Activated CD4-positive, alpha-beta T cell treated with anti-CD3 and anti-CD28 coated beads, Interleukin-2, amount 10 ng/mL, durations not matched to agents 7 days and 5 days (primary cell): ENCODE measurements at places on chromosomes 3 and 15. TPM values are rescaled to one million over a fixed set of nuclear protein-coding genes. Genes with fewer than 3 reads are reported as not detected.

DNA sequence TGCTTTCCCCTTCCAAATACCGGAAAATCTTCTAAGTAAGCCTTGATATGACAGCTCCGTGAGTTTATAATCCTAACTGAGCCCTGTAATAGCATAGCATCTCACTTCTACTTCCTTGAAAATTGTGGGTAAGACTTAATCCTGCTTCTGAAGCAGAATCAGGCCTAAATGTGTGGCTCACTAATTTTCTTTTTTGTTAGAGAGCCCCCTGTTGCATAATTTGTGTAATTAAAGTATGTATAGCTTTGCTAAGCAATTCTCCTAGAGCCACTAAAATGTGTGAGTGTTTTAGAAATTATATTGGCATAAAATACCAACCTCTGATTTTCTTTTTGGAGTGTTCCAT lies 304.4 kb downstream of the FGF12 start:
- DNase-seq = no peak

DNA sequence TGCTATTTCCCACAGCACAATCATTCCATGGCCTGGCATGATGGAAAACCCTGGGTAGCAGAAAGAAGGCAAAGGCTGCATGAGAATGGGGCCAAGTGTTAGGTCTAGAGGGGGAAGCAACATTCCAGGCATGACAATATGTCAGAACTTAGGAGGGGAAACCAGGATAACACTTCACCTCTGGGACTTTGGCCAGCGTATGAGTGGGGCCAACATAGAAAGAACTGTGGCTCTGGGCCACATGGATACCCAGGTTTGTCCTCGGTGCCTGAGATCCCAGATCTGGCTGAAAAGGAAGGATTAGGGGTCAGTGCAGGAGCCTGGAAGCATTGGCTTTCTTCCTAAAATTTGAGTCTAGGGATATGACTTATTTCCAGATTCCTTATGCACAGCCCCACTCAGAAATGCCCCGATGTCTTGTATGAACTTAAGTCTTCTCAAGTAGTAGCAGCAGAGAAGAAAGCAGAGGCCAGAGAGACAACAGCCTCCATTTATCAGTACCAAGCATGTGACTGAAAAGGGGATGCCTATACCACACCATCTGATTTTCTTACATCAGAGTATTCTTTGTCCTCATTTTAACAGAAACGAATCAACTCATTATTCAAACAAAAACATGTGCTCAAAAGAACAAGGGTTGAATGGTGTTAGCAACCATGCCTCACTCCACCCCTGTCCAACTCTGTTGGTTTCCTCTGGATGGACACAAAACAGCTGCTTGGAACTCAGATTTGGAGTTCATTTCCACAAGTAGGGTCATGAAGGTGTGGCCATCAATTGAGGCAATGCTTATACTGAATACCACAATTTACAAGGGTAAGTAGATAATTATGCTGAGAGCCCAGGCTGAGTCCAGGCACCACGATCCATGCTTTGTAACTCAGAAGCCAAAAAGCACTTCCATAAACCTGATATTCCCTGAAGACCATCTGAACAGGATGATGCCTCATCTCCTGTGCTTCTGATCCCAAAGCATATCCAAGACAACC lies 43.7 kb upstream of the NDUFB4 start:
- DNase-seq = no peak

DNA sequence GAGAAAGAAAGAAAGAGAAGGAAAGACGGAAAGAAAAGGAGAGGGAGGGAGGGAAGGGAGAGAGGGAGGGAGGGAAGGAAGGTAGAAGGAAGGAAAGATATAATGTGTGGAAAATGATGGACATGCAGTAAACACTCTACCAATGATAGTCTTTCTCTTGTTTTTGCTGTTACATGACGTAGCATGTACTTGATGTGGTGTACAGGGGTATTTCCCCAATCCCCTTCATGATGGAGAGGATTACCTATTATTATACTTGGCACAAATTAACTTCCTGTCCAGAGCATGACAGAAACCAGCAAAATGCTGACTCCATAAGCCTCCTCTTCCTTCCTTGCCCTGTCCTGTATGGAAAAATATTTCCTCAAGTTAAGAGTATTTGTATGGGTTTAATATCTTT lies 124.4 kb downstream of the B3GALNT1 start:
- DNase-seq = no peak

DNA sequence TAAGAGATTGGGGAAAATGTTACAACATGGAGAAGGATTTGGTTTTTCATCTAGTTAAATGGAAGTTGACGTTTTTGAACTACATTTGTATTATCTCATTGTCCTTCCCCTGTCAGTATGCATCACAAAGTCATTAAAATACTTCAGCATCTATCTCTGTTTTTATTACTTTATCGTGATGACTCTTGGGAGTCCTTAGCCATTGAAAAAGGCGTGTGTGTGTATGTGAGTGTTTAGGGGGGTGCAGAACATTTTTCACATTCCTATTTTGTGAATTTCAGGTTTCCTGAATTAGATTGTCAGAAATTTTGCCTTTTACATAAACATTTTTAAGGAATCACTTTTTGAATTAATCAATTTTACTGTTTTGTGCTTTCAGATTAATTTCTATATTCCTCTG lies 360.6 kb upstream of the SGO1 start:
- DNase-seq = no peak

The ZPLD1 gene
- total RNA-seq = not detected

The CNTN3 gene
- not detected for total RNA-seq

DNA sequence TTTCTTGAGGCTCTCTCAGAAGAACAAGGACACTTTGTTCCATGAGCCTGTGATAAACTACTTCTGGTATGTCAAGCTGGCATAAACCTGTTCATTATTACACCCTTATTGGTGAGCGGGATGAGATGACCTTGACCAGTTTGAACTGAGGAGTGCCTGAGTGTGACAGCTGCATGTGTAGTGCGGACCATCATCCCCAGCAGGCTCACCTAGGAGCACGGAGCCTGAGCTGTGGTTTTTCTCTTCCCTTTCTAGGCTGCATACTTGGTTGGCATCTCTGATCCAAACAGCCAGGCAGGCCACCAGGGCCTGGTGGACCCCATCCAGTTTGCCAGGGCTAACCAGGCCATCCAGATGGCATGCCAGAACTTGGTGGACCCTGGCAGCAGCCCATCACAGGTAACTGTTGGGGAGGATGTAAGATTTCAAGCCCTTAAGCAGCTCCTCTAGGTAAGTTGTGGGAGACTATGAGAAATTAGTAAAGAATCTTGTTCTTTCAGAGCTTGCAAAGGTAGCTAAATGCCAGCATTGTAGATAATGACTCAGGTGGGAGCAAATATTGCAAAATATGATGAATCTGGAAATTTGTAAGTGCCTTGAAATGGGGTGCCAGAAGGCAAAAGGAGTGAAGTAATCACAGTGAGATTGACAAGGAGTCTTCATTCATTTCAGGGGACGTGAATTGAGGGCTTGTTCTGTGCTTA lies 288.9 kb upstream of the TPM1 start:
- DNase-seq = no peak

DNA sequence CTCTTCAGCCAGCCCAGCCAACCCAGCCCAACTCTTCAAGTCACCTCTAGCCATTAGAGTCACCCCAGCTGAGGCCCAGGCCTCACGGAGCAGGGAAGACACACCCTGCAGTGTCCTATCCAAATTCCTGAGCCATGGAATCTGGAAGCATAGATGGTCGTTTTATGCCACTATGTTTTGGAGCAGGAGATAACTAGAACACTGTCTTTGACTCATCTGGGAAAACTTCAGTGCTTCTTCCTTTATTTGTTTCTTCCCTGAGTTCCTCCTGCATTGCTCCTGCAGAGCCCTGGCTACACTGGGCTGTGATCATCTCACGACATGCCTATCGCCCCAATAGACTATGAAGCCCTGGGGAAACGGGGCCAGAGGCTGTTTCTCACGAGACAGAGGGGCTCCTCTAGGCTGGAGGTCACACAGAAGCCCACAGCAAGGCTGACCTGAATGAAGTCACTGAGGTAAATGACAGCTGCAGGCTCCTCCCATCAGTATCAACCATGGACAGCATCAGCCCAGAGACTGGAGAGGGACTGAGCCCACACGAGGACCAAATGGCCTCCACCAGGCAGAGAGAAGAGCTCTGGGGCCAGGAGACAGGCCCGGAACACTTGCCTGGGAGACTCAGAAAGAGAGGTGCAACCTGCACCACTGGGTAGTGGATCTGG lies 22.7 kb downstream of the CRABP1 start:
- DNase-seq = no peak

The DNAH12 gene
- 0.06 TPM for total RNA-seq

The CCDC80 gene
- total RNA-seq = not detected

- no peak for DNase-seq
Measured at GRCh38 chr3:26515351-26515750, 107.2 kb upstream of the LRRC3B start.

GRCh38 chr3:190655933-190656332 lies 142.0 kb downstream of the IL1RAP start:
- no peak for DNase-seq

The KIF15 gene
- total RNA-seq = 73.5 TPM

The GJD2 gene
- total RNA-seq = not detected

- no peak for DNase-seq
Measured at GRCh38 chr3:64053581-64053980, 30.3 kb upstream of the PSMD6 start.

The GHSR gene
- not detected for total RNA-seq

- DNase-seq = no peak
Measured at GRCh38 chr15:90871716-90872485, 3.5 kb downstream of the FURIN start.

DNA sequence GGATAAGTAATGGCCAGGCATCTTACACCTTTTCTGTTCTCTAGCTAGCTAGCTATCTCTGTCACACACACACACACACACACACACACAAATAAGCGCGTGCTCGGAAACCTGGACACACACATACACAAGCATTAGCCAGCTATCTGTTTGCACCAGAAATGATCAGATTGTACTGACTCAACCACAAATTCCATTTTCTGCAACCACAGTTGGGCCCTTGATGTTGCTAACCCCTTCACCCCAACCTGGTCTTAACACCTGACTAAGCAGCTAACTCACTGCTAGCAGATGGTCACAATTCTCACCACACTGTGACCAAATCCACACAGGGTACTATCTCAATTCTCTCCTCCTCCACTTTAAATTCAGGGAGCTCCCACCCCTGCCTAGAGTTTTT lies 183.0 kb upstream of the THBS1 start:
- DNase-seq = no peak

GRCh38 chr3:188242436-188243123 lies 88.6 kb downstream of the LPP start:
- DNase-seq = no peak

GRCh38 chr3:73448761-73449301 lies 175.9 kb downstream of the PDZRN3 start:
- DNase-seq = no peak

The PDZRN3 gene
- not detected for total RNA-seq

The HAPLN3 gene
- total RNA-seq = 86.1 TPM

GRCh38 chr3:153285194-153285641 lies 123.2 kb downstream of the RAP2B start:
- no peak for DNase-seq

The LNP1 gene
- total RNA-seq = 1.2 TPM
